Right ventricle myocardium superior (tissue), 1 donor: ENCODE measurements at places on chromosomes 7 and 10.

- DNase-seq: no peak
Measured at GRCh38 chr7:8303904-8304528, 42.0 kb upstream of the ICA1 start.

DNA sequence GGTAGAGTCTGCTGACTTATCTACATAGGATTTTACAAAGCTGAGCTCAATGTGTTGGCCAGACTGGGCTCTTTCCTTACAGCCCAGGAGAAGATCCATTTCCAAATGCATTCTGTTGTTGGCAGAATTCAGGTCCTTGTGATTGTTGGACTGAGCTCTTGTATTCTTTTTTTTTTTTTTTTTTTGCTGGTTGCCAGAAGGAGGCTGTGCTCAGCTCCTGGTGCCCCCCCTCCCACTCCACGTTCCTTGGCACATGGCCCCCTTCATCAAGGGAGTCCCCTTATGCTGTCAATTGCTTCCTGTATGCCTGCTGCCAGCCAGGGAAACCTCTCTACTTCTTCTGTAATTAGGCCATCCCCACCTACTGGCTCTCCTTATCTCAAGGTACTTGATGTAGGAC is 518.1 kb upstream of the AKR1E2 start:
- DNase-seq: no peak

GRCh38 chr7:128427289-128427891 is 17.6 kb upstream of the IMPDH1 start:
- no peak for DNase-seq

DNA sequence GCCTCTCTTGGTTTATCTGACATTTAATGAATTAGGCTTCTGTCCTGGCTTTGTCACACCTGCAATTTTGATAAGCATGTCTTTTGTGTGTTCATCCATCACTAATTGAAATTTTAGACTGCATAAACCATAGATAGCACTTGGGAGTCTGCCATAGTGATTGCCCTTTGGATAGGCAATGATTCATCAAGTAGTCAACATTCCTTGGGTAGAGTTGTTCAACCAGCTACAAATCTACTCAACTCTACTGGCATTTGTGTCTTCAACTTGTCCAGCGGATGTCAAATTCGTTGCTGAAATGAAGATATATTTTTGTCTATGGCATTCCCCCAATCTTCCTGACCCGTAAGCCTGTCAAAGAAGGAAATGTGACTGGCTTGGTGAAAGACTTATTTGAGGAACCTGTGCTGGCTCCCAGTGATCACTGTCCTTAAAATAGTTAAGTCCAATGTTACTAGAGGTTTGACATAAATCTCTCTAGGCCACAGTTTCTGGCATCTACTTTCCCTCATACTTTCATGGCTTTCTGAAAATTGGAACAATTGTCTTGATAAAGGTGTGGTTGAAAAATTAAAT is 33.7 kb upstream of the CREB5 start:
- no peak for DNase-seq

DNA sequence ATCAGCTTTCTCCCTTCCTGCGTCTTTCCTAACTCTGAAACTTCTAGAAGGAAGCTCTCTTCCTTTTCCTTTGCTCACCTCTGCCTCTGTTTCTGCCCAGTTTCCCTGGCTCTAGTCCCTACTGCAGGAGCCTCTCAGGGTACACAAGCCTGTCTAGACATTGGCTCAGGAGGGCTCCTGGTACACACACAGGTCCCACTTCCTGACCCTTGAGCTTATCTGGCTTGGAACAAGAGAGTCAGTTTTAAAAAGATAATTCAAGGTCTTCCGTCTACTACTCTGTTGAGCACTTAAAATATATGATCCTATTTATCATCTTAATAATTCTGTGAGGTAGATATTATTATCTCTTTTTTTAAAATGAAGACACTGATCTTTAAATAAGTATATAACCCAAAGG is 140.7 kb downstream of the RTKN2 start:
- DNase-seq: no peak

- no peak for DNase-seq
Measured at GRCh38 chr7:116241291-116241690, 31.0 kb downstream of the TES start.

GRCh38 chr10:87863053-87863943 is at the start of the genes KLLN and PTEN:
KLLN (minus strand) TSS chr10:87863533; CDS start chr10:87862487, 1,046 bp downstream.
PTEN (plus strand) TSS chr10:87863625; CDS start chr10:87864470, 845 bp downstream.
- peak; percentile 95 for DNase-seq

DNA sequence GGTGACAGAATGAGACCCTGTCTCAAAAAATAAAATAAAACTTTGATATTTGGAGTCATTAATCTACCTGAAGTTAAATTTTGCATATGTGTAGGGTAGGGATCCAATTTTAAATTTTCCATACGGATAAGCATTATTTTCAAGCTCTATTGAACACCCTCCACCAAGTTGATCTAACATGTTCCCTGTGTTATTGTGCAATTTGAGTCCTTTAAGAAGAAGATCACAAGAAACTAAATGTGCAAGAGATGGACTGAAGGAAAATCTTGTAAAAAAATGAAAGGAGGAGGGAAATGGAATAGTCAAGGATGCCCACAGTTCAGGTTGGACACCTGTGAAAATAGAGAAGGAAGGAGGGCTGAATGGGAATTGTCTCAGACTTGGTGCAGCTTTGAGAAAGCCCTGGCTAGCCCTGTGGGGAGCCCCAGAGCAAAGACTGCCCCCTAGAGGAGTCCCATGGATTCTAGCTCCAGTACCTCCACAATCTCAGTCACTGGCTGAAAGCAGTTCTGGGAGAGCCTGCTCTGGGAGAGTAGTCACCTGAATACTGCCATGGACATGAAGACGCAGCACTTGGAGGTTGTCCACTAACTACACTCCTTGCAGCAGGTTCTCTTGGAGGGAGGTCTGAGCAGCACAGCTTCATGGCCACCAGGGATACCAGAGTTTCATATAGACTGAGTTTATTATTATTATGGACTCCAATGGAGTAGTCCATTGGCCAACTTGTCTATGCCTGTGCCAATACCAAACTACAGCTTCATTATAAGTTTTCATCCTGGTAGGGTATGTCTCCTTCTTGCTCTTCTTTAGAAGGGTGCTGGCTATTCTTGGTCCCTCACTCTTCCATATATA is 5.7 kb upstream of the TIAL1 start:
- DNase-seq: no peak

GRCh38 chr7:22442882-22443369 is 57.1 kb downstream of the STEAP1B start:
- DNase-seq: no peak

GRCh38 chr10:132687893-132688579 is 97.9 kb downstream of the NKX6-2 start:
- peak; percentile 10 for DNase-seq

DNA sequence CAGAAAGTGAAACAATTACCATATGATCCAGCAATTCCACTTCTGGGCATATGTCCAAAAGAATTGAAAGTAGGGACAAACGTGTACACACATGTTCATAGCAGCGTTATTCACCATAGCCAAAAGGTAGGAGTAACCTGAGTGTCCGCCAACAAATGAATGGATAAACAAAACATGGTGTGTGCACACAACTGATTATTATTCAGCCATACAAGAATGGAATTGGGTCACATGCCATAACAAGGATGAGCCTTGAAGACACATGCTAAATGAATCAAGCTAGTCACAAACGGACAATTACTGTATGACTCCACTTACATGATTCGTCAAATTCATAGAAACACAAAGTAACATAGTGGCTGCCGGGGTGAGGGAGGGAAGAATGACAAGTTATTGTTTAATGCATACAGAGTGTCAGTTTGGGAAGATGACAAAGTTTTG is 4.1 kb upstream of the OIT3 start:
- DNase-seq: no peak

DNA sequence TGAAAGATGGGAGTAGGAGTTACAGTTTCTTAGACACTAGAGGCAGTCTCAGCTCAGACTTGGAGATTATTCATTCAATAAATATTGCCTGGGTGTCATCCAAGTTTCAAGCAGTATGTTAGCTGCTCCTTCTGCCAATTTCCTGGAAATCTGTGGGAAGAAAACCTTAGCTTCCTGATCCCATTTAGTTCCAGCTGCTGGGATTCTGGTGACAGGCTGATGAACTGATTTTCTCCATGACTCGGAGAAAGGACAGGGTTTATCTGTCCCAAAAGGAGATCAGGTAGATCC is 95.8 kb downstream of the CLEC2L start:
- DNase-seq: no peak

GRCh38 chr7:75814407-75814947 is 871 bp upstream of the CCL24 start:
- no peak for DNase-seq

DNA sequence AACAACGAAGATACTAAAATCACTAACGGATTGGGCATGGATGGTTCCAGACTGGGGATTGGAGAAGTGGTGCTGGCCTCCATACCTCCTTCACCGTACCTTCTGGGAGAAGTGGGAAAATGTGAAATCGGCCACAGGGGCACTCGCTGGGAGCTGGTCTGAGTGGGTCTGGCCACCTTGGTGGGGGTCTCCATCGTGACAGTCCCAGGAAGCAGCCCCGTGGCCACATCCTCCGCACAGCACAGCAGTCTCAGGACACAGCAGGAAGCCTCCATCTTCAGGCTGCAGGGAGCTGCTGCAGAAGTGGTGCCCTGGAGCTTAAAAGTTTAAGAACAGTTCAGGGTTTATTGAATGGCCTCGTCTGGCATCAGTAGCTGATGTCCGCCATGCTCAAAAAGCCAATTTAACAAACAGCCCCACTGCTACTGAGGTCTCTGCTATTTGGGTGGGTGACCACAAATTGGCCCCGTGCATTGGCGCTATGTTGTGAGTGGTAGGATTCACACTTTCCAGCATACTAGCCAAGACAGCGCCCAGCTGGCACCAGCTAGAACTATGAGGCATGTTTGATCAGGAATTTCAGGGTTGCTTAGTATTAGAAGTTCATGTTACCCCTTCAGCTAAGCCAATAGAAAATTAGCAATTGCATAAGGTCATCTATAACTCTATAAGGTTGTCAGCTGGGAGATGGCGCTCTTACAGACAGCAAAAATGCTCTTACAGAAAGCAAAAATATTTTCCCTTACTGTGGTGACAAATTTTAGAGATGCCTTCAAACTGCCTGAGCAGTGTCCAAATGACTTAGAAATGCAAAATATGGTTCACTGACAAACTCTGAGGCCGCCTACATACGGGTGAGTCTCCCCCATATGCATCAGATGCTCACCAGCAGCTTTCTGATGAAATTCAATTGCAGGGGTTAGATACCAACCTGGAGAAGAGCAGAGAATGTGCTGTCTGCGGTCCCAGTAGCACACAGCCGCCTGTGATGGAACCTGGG is 17.0 kb downstream of the PKD1L1 start:
- DNase-seq: no peak

GRCh38 chr10:95818668-95819067 is 62.7 kb downstream of the ENTPD1 start:
- DNase-seq: no peak

DNA sequence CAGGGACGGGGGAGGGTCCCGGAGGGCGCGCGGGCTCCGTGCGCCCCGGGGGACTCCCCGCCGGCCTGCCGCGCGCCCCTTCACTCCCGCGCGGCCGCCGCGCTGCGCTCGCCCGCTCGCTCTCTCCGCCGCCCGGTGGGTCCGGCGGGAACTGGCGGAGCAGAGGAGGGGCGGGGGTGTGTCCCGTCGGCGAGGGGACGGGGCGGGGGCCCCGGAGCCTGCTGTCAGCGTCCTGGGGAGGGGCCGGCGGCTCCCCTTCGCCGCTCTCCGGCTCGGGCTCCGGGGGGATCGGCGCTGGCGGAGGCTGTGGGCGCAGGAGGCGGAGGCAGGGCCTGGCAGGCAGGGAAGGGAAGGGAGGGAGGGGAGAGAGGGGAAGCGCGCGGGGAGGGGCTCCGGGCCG is at the start of gene SH3PXD2A:
Gene SH3PXD2A, minus strand, starts transcription at position 153 of the 400 bp plus-strand sequence. CDS start 310 bp downstream, outside the sequence.
- DNase-seq: peak; percentile 58

DNA sequence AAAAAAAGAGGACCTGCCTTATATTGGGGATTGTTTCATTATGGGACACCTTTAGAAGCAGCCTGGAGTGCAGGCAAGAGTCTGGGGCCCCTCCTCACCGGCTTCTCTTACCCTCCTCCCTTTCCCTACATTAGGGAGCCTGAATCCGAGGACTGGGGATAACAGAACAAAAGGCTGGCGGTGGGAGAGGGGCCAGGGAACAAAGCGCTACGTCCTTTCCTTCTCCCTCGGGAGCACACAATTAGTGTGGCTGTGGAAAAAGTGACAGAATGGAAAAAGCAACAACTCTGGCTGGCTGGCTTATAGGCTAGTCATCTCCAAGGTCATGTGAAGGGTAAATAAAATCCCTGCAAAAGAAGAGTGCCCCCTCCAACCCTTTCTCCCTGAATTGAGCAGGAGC is 74.7 kb downstream of the LSM5 start:
- DNase-seq: no peak

GRCh38 chr10:24259365-24260130 is 50.6 kb downstream of the KIAA1217 start:
- DNase-seq: no peak

DNA sequence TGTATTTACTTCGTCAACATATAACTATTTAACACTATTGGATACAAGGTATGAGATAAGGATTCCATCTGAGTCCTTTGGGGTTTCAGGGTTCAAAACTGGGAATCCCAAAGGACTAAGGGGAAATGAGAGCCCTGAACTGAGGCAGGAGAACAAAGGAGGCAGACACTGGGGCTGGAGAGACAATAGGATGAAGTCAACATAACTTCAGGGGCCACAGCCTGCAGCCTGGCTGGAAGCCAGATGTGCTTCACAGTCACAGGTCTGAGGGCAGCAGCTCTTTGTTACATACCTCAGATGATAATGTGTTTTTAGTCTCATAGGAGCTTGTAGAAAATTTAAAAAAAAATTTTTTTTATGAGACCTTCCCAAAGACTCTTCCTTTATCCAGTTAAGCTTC is 73.3 kb downstream of the NRF1 start:
- DNase-seq: peak; percentile 47

DNA sequence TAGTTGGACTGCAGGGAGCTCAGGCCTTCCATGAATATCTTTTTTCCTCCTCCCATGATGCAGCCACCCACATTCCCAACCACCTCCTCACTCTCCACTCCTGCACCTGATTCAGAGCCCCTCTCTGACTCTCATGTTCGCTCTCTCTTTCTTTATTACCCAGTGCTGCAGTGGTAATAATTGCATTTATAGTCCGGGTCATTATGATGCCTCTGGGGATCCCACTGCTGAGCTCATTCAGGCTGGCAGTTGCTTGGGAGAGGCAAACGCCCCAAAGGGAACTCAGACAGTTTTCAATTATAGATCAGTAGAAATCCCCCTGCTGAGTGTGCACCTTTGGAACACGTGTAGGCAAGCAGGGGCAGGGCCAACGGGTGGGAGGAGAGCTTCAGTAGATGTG is 953.0 kb downstream of the GRID1 start:
- DNase-seq: no peak

- DNase-seq: no peak
Measured at GRCh38 chr7:30526163-30526562, 21.5 kb upstream of the GGCT start.

DNA sequence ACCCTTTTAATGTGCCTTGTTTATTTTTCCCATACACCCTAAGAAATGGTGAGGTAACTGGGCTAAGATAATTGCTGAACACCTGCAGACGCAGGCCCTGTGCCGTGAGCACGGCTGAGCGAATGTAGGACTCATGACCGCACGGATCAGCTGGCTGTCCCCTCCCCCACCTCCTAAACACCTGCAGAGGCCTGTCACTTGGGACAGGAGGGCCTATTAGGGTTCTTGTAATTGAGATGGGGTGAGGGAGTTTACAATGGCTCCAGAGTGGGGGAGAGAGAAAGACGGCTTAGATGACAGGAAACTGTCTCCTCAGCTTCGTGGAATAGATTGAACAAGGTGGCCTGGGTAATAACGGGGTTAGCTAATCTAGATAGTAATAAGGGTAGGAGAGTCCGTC is 291.7 kb upstream of the HABP2 start:
- no peak for DNase-seq

- DNase-seq: no peak
Measured at GRCh38 chr7:17593819-17594419, 295.5 kb downstream of the AHR start.
